ENCODE measurements at places on chromosomes 5 and 9. TPM values are rescaled to one million over a fixed set of nuclear protein-coding genes. Genes with fewer than 3 reads are reported as not detected.

- DNase-seq, result no peak
These were observed 51.7 kb upstream of the LRRTM2 start for GRCh38 chr5:138926688-138927448.

GRCh38 chr9:133405508-133406438, 12.0 kb downstream of the REXO4 start:
- DNase-seq, result no peak

DNA sequence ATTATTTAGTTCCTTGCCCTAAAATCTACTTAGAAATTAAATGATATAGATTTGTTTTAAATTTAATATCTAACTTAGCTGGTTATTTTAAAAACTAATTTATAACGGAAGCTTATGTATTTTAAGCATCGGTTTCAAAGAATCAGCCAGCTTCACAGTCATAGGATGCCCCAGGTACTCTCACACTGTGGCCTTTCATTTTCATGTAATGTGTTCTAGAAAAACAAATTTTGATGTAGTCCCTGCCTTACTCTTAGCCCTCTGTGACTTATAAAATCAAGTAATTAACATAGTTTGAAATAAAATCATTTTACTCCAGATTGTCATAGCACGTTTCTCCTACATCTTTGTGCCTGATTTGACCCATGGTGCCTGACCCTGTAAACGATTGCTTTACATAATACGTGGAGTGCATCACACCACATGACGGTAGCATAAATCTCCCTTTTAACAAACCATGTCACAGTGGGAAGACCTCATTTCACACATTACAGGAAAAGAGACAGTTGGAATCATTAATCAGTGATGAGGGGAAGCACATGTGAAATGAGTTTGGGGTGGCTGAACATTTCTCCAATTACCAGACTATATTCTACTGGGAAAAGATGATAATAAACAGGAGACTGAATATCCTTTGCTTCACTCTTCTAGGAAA, 731.5 kb upstream of the CDH9 start:
- DNase-seq, result no peak

DNA sequence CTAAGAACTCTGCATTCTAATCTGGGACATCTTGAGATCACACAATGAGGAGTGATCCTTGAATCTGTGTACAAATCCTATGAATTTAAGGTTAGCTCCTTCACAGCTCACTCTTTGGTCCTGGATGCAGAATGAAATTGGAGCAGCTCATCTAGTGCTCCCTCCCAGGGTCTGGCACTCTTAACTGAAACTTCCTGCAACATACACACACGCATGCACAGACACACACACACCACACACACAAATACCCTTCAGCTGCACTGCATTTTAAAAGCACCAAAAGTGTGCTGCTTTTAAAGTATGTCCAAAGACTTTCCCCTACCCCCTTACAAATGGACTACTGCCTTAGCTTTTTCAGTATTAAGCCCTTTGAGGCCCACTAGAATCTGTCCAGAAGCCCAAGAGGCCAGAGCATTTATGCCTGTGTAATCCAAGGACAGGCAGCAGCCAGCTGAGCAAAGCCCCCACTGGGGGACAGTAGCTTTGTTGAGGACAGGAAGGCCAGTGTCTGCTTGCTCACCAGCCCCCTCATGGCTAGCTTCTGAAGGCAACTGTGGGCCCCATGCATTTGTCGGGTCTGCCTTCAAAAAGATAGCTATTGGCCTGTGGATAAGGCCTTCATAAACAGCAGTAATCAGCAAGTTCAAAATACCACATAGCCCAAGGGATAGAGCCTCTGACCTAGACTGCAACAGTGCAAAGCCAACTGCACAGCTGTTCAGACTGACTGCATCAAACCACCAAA, 43.6 kb downstream of the CDO1 start:
- DNase-seq, result no peak

DNA sequence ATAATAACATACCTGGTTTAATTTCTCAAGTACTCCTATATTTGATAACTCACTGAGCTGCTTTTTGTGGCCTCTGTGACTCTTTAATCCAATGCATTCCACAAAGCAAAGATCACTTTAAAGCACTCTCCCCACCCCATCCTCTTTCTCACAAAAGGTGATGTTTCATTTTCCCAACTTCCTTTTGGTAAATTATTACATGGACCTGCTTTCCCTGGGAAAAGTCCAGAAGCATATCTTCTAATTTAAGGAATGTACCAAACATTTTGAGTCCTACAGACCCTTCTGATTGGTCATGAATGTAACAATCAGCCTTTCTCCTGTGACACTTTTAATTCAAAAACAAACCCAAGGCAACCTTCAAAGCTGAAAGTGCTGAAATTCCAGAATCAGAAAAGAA, 71.1 kb downstream of the MLLT3 start:
- no peak for DNase-seq

SOX30 gene
- polyA plus RNA-seq, result 0.12 TPM

LCN9 gene
- polyA plus RNA-seq, result not detected

DNA sequence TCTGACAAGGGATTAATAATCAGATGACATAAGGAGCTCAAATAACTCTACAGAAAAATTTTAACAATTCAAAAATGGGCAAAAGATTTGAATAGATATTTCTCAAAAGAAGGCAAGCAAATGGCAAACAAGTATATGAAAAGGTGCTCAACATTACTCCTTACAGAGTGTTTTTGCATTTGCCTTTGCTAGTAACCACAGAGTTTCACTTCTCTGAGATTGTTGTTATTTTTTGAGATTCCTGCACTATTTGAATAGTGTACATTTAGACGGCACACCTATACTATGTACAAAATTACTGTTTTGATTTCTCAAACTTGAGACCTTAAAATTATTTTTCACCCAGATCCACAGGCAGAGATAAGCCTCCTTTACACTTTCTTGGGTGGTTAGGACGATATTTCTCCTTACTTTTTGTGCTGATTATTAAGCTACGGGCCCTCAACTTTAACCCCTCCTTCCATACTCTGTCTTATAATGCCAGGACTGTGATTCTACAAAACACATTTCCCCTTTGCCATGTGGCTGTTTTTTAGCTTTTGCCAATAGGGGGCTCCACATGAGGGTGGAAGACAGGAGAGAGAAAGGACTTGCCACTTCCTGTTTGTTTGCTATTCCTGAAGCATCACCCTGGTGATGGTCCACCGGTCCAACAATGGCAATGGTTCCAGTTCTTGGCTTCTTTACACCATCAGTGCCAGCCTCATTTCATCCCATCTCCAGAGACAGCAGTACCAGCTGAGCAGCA, 65.0 kb upstream of the DAP start:
- DNase-seq, result no peak

GRCh38 chr5:123735384-123735783, 223.4 kb downstream of the CSNK1G3 start:
- DNase-seq, result no peak

DNA sequence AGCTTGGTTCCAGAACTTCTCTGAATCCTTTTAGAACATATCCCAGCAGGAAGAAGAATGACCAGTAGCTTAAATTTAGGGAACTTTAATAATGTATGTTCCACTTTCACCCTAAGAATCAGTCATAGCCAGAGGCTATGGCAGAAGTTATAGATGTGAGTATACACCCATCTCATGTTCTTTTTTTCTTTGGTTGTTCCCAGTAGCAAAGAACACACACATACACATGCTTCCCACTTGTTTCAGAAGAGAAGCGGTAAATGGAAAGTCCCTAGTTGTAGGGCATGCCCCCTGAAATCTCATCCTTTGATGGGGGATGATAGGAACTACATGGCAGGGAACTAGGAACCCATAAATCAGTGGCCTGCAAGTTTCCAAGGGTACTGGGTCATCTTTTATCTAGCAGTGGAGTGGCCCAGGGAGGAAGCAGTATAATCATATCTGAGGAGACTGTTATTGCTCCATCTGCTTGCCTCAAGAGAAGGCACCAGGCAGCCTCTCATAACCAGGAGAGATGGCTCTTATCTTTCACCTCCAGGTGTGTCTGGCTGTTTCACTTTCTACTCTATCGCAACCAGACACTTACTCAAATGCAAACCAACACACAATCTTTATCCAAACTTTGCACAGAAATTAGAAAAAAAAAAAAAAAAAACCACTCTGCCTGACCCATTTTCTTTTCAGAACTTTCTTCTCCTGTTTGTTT, 109.5 kb downstream of the SNCAIP start:
- DNase-seq, result no peak

GRCh38 chr5:89560696-89561095, 677.7 kb upstream of the MEF2C start:
- no peak for DNase-seq

PCDHGA3 gene
- not detected for polyA plus RNA-seq

DNA sequence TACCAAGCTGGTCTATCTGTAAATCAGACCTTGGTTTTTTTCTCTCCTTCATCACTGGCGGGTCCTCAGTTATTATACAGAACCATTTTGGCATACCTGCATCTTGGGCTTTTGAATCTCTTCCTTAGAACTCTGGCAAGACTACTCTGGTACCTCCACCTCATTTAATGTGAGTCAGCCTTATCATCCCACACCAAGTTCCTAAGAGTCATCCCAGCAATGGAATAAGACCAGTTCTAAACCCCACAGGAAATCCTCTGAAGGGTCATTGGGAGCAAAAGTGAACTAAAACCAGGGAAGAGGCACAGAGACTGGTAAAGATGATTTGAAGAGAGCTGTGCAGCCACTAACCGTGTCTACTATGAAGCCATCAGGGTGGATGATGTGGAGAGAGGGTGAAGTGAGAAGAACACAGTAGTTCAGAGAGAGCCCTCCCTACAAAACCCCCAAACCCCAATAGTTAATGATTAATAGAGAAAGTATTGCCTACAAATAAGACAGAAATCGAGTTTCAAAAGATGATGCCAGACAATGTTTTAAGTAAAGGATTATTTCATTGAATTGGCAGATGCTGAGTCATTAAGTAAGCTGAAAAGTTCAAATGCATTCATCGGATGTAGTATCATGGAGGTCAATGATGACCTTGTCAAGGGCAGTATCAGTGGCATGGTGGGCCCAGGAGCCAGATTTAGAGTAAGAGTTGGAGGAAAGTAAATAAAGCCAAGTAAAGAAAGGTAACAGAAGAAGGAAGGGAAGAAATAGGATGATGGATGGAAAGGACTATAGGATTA, 85.4 kb downstream of the PCSK1 start:
- no peak for DNase-seq

DNA sequence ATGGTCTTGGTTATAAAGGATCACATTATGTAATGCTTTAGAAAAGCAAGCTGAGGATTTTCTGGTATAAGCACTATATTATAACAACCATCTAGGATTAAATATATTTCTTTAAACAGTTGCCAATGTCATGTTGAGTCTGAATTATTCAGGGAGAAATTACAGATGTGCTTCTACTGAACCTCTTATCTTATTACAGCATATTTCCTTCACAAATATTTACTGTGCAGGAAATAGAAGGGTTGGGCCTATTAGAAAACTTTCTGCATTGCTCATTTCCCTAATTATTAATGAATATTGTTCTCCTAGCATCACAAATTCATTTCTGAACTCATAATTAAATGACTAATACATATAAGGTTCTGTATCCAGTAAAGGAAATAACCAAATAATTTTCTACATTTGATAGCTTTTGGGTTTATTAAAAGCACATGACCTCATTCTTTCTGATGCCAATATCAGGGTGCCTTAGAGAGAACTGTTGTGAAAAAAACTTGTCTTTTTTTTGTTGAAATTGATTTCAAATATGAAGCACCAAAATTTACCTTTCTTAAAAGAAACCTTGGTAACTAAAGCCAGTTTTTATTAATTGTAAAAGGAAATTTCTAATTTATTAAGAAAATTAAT, 476.8 kb upstream of the PTGER4 start:
- no peak for DNase-seq

All from naive thymus-derived CD8-positive, alpha-beta T cell (primary cell).